ENCODE measurements at places on chromosomes 12 and 14. TPM values are rescaled to one million over a fixed set of nuclear protein-coding genes. Genes with fewer than 3 reads are reported as not detected.

DNA sequence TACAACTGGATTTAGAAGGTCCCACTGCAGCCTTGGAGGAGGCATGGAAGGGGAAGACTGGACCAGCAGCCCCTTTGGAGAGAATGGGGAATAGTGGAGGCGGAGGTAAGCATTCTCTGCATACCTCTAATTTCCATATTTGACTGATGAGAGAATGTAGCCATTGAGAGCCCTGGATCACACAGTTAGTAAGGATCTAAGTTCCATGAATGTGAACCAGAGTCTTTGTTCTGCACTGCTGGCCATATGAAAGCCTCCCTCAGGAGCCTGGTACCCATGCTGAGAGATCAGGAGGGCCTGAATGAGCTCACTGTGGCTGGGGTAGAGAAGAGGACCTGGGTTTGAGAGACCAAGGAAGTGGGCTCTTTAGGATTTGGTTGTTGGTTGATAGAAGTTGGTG lies 192.1 kb downstream of the TMEM132C start:
- no peak for DNase-seq

DNA sequence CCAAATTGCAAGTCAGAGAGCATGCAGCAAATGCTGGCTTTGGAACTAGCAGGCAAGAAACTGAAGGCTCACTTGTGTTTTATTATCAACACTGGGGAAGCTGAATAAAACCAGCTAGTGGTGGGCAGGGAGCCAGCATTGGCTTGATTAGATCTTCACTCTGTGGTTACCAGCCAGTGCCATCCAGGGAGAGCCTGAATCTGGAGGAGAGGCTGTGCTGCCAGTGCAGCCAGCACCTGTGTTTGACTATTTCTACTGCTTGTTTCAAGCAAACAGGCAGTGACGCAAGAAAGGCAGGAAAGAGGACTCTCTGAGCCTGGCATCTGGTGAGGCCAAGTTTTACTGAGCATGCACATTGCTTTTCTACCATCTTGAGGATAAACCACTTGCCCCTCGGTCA lies 247.0 kb downstream of the PHLDA1 start:
- peak; percentile 25 for DNase-seq

DNA sequence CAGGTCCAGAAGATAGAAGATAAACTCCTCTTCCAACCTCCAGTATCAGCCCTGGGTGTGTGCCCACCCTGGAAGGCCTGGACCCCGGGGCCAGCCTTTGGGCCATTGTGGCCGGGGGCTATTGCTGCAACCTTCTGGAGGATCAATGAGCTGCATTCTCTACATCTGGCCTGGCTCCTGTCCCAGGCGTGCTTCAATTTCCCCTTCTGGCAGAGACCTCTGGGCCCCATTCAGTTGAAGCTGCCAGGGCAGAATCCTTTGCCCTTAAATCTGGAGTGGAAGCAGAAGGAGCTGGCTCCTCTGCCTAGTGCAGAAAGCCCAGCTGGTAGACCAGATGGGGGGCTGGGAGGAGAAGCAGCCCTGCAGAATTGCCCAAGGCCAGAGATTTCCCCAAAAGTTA lies 10.0 kb downstream of the NYNRIN start:
- no peak for DNase-seq

DNA sequence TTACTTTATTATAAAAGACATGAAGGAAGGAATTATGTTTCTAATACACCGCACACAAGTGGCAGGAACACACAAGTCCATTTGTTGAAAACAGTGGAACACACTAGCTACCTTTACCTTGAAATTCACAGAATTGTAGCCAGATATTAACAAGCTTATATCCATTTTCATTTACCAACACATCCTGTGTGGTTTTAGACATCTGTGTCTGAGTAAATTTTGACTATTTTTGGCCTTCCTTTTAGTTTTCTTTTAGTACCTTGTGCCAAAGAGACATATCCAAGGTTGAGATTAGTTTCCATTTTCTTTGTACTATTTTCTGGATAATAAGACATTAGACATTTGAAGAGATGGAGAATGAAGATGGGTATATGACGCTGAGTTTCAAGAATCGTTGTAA lies at the start of gene KLRF2:
KLRF2 (plus strand) TSS at position 244 of the 400 bp plus-strand sequence; CDS start at position 351, 107 bp downstream.
- no peak for DNase-seq

DNA sequence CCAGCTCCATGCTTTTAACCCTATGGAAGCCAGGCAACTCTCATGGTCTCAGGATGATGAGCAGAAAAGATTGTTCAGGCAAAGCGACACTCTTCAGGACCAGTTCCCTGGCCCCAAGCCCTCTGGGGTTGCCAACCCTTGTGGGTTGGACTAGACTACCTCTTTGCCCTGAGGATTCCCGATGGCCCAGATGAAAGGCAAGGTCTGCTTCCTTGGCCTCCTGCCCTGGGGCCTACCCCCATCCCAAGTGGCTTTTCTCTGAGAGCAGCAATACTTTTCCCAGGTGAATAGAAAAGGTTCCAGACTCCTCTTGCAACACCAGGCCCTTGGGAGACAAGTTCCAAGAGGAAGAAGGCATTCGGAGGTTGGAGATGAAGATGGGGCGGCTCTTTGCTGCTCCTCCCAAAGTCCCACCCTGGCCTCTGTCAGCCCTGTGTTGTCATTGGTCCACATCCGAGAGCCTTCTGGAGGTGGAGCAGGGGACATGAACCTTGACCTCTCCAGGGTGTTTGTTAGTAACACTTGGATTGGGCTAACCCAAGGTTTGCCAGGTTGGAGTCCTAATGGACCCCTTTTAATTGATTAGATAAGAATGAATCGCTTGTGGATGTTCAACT lies 131.1 kb downstream of the GCH1 start:
- DNase-seq, result no peak

DNA sequence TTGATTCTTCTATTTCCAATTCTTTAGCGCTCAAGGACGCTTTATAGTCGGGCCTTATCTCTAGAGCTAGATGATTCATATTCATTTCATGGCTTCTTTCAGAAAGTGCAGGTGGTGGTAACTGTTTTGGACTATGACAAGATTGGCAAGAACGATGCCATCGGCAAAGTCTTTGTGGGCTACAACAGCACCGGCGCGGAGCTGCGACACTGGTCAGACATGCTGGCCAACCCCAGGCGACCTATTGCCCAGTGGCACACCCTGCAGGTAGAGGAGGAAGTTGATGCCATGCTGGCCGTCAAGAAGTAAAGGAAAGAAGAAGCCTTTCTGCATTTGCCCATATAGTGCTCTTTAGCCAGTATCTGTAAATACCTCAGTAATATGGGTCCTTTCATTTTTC lies 241.9 kb downstream of the PAWR start:
- DNase-seq, result no peak

- no peak for DNase-seq
Measured at GRCh38 chr14:103398427-103399195, 13.4 kb downstream of the MARK3 start.

DNA sequence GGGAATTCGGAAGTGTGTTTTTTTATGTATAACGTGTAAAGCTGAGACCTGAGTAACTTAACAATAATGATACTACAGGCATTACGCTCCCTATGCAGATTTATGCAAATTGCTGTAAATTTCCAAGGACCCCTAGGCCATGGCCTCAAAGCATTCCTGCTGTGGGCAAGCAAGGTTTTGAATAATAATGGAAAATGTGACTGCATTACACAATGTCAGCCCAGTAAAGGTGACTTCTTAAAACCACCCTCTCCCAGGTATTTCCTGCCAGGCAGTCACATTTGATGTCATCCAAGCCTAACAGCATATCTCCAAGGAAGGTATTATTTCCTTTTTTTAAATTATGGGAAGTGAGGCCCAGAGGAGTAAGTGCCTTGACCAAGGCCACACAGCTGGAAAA lies 621.0 kb downstream of the BCL11B start:
- DNase-seq, result no peak

GRCh38 chr14:53295985-53296582 lies 143.0 kb upstream of the DDHD1 start:
- no peak for DNase-seq

DNA sequence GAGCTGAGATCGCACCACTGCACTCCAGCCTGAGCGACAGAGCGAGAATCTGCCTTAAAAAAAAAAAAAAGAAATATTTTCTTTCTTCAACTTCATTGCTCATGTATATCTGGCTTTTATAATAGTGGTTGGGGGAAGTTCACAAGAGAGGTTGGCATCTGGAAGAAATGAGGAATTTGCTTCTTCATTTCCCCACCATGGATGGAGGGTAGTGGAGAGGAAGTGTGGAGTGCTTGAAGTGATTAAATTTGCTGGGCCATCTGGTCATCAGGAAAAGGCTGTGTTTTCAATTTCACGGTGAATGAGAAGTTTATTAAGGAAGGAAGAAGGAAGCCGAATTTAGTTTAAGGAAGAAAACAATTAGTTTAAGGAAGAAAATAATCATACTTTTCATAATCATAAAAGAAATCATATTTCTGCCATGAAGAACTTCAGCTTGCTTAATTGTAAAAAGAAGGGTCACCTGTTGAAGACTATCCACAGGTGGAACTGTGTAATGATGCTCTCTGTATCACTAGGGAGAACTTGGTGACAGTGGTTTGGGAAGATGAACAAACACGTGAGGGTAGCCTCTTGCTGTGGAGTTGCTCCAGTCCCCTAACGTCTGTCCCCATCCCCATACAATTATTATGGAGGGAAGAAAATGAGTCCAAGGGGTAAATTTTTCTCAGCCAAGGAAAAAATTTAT lies 197.3 kb upstream of the ARHGAP5 start:
- no peak for DNase-seq

GRCh38 chr12:108709697-108710096 lies 21.6 kb downstream of the CORO1C start:
- DNase-seq, result no peak

DNA sequence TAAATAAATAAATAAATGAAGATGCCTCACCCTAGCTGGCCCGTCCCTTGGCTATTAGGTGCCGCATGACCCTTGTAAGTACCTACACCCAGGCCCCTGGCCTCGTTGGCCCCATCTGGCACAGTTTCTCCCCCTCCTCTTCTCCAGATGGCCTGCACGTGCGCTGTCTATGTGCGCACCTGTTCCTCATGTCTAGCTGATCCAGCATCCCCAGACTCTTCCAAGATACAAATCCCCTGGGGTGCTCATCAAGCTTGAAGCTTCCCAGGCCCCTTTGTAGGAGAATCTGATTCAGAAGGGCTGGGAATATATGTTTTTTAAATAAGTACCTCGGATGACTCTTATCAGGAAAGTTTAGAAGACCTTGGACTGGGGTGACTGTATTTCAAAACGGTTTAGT lies 133.3 kb downstream of the CHST11 start:
- no peak for DNase-seq

DNA sequence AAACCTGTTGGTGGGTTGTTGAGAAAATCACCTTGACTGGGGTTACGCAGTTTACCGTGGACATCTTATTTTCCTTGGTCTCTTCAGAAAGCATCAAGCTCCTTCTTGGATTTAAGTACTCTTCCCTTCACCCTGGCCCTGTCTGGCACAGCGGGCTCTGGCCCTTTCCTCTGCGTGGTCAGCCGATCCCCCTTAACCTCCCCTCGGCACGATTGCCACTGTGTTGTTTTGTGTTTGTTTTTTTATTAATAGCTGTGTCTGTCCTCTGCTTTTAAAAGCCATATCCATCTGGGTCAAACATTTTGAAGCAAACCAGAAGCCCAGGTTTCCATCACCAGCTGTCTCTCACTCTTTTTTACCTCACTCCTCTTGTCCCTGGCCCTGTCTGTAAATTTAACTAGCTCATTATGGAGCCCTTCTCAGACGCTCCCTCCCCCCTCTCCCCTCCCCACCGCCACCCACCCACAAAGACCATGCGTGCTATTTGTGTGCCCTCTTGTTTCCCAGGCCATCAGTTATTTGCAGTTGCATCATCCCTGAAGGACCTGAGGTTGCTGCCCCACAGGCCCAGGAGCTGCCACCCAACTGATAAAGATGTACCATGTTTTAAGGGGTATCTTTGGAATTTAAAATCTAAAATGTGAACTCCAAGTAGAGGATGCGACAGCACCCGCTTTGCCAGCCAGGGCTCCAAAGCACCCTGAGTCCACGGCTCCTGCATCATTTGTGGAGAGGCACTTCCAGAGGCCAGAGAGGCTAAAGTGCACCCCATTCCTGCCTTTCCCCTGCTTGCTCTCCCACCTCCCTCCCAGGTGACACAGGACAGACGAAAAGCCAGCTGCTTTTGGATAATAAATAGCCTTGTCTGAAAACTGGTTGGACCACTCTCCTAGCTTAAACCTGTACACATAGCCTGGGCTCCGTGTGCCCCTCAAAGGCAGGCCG lies 3.9 kb downstream of the BCL11B start:
- DNase-seq, result no peak

GRCh38 chr14:35669782-35670181 lies 135.8 kb downstream of the INSM2 start:
- DNase-seq, result no peak

- DNase-seq, result no peak
Measured at GRCh38 chr14:33039311-33039710, 100.6 kb downstream of the NPAS3 start.

- no peak for DNase-seq
Measured at GRCh38 chr12:93325855-93326254, 51.9 kb upstream of the NUDT4 start.

DNA sequence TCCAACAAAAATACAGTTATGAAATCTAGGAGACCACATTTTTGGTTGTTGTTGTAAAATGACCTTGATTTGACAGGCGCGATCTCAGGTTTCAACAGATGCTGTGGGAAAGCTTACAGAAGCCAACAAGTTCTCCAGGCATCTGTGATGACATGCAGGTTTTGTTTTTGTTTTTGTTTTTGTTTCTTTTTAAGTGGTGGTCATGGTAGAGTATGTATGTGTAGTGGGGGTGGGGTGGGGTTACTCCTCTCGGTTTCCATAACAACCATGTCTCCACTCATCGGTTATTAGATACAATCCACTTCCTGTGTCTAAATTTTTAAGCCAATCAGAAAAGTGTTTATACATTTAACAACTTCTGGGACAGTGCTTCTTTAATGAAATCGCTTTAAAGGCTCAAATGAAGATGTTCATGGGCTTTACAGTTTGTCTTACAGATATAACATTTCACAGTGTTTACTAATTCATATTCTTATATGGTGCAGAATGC lies 199.9 kb upstream of the FOXN3 start:
- DNase-seq, result no peak

- DNase-seq, result no peak
Measured at GRCh38 chr12:125271892-125272291, 206.7 kb downstream of the AACS start.

- DNase-seq, result no peak
Measured at GRCh38 chr14:52960627-52961026, 9.8 kb upstream of the FERMT2 start.

DNA sequence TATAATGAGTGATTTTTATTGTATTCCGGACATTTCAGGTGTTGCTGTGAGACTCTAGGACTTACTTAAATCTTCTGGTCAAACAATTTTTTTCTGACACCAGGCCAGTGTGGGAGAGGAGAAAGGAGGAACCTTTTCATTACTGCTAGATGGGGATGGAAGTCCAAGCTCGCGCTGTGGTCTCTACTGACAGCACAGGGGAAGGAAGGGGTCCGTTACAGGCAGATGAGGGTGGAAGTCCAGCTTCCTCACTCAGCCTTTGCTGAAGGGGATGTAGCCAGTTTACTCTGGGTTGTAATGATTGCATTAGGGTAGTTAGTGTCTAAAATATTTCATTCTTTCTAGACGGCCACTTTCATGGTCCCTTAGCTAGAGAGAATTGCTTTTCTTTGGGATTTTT lies 26.3 kb upstream of the ST8SIA1 start:
- DNase-seq, result no peak

Gene KRT85
- total RNA-seq, result not detected

Gene ABHD4
- total RNA-seq, result 3.4 TPM

Gene RPS26
- 61.3 TPM for total RNA-seq

Gene NGB
- 4.1 TPM for total RNA-seq

Gene CATSPERB
- 3.7 TPM for total RNA-seq

Data from occipital lobe (tissue), 3 donors.